ENCODE measurements at places on chromosomes 12 and 14.

GRCh38 chr12:124906606-124907261, 7.7 kb downstream of the UBC start:
- DNase-seq, result peak; percentile 74

GRCh38 chr12:92511786-92512185, 191.0 kb upstream of the PLEKHG7 start:
- no peak for DNase-seq

DNA sequence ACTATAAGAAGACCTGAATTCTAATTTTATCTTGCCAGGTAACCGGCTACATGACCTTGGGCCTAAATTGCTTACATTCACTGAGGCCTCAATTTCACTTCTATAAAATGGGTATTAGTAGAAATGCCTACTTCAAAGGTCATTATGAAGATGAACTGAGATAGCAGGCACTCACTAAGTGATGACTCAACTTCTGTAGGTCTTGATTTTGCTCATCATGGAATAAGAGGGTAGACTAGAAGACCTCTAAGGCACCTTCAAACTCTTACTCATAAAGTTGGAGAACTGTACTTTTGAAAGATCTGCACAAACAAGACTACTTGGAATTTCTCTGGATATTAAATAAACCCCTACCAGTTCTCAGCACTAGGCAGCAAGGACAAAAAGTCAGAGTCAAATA, 39.3 kb upstream of the FRMD6 start:
- no peak for DNase-seq

- no peak for DNase-seq
These were observed 50.3 kb upstream of the PPP2R5C start for GRCh38 chr14:101711041-101711856.

DNA sequence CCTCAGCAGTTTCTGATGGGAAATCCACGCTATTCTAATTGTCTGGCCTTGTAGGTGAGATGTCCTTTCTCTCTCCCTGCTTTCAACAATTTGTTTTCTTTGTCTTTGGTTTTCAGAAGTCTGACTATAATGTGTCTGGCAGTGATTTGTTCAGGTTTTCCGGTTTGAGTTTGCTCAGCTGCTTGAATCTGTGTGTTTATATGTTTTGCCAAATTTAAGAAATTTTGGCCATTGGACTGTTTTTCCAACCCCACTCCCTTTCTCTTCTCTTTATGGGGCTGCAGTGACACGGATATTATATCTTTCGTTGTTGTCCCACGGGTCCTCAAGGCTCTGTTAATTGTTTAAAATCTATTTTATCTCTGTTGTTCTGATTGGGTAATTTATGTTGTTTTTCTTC, 105.0 kb downstream of the ADGRD1 start:
- no peak for DNase-seq

DNA sequence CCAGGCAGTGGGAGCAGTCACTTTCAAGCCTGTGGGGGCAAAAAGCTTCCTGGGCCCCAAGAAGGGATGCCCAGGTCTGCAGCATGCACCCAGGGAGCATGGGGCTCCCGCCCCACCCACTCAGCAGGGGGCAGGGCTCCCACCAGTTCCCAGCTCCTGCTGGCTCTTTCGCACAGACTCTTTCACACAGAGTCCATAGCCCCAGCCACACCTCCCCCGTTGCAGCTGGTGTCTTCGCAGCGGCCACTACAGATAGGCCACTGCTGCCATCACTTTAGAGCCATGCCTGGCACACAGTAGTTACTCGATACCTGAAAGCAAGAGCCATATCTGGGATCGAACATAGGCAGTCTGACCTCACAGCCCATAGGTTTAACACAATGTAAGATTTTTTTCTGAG, 98.2 kb downstream of the NUAK1 start:
- DNase-seq, result no peak

DNA sequence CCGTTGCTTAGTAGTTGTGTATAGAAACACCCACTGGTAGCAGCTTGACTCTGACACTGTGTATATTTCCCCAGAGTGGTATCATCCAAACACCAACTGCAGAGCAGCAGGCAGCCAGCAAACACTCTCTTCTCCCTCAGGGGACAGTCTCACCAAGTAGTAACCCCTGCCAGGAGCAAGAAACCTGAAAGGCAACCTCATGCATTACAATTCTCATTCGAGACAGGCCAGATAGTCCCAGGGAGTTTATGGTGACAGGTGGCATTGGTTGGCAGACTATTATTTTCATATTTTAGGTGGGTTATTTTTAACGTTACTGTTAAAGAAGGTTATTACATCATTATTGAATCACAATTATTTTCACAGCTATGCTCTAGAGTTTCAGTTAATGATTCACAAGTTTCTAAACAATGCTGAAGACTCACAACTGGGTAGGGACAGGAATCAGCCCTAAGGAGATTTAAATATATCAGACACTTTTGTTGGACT, 222.8 kb downstream of the EGLN3 start:
- DNase-seq, result no peak

GRCh38 chr12:131282292-131283080, 328.8 kb downstream of the ADGRD1 start:
- DNase-seq, result peak; percentile 4

- DNase-seq, result no peak
These were observed 15.6 kb downstream of the TPH2 start for GRCh38 chr12:71954083-71954778.

GRCh38 chr14:37585971-37586796, 8.9 kb downstream of the FOXA1 start:
- no peak for DNase-seq

DNA sequence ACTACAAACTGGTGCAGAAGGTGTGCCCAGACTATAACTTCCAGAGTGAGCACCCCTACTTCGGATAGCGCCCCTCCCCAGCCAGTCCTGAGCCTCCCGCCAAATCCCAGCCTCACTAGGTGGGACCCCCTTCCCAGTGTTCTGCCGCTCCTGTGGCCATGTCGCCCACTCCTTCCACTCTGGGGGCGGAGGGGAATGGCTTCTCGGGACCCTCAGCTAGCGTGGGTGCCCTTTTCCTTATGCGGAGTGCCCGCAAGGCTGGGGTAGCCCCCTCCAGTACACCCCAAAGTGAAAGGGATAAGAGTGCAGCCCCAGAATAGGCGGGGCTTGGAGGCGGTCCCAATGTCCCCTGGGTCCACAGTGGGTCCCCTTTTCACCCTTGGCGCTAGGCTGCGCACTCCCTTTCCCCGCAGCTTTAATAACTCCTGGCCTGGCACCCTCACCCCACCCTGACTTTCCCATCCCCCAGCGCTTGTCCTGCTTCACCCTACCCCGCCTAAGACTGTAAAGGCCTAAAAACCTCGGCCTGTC, 3.8 kb upstream of the SHMT2 start:
- no peak for DNase-seq

DNA sequence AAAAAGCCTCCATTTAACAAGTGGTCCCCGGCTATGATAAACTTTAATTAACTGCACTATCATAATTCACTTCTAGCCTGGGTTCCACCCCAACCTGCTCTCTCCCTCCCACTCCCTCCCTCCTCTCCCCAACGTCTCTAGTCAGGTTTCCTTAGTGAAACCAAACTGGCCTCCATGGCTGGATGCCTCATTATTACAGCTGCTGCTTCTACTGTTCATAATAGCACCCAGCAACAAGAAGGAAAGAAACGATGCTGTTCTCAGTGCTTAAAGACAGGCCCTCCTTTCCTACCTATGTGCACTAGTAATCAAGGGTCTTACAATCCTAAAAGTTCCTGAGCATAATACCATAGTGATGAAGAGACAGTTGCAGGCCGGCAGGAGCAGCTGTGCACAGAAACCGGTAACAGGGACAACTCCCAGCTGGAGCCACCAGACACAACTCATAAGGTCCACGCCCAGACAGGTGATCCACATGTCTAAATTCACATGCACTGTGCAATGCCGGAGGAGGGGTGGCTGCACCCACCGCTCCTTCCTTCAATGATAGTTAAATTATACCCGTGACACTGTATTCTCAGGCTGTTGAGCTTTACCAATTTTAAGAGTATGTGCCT, 6.2 kb downstream of the IRF2BPL start:
- DNase-seq, result no peak

GRCh38 chr12:122917507-122918121, 21.7 kb upstream of the VPS37B start:
- no peak for DNase-seq

GRCh38 chr12:77724367-77724957, 106.2 kb upstream of the NAV3 start:
- DNase-seq, result peak; percentile 24

GRCh38 chr14:83594874-83595273, 1935.1 kb upstream of the FLRT2 start:
- no peak for DNase-seq

GRCh38 chr12:67697967-67698366, 49.4 kb downstream of the DYRK2 start:
- no peak for DNase-seq

DNA sequence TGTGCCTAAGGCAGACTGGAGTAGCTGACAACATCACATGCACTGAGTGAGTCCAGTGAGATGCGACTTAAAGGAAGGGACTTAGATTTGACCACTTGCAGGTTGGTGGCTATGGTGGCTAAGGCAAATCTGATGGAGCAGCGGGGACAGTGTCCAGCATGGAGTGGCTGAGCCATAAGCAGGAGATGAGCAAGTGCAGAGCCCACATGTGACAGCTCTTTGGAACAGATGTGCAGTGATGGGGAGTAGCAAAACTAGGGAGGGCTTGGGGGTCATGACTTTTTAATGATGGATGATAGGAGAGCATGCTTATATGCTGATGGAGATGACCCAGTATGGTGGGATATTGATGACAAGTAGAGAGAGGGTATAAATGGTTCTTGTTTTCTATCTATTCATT, 80.2 kb downstream of the PELI2 start:
- DNase-seq, result no peak

DNA sequence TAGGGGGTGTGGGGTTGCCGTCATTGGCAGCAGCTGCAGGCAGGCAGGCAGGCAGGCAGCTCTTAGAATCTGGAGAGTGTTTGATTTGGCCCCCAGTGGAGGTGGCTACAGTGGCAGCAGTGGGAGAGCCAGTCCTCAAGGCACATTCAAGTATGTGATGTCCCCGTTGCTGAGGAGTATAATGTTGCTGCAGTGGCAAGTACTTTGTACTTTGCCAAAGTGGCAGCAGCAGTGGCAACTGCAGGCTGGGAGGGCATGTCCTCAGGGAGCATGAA, 147.1 kb downstream of the PAPOLA start:
- DNase-seq, result no peak

- DNase-seq, result no peak
These were observed 45.7 kb upstream of the GXYLT1 start for GRCh38 chr12:42190376-42190775.

GRCh38 chr12:80175307-80175930, 76.1 kb downstream of the OTOGL start:
- DNase-seq, result no peak

- no peak for DNase-seq
These were observed 214.9 kb downstream of the ADAMTS20 start for GRCh38 chr12:43336962-43337555.

- no peak for DNase-seq
These were observed 70.7 kb downstream of the TAOK3 start for GRCh38 chr12:118302053-118302452.

GRCh38 chr14:70080076-70080475, 108.7 kb downstream of the SLC8A3 start:
- no peak for DNase-seq

DNA sequence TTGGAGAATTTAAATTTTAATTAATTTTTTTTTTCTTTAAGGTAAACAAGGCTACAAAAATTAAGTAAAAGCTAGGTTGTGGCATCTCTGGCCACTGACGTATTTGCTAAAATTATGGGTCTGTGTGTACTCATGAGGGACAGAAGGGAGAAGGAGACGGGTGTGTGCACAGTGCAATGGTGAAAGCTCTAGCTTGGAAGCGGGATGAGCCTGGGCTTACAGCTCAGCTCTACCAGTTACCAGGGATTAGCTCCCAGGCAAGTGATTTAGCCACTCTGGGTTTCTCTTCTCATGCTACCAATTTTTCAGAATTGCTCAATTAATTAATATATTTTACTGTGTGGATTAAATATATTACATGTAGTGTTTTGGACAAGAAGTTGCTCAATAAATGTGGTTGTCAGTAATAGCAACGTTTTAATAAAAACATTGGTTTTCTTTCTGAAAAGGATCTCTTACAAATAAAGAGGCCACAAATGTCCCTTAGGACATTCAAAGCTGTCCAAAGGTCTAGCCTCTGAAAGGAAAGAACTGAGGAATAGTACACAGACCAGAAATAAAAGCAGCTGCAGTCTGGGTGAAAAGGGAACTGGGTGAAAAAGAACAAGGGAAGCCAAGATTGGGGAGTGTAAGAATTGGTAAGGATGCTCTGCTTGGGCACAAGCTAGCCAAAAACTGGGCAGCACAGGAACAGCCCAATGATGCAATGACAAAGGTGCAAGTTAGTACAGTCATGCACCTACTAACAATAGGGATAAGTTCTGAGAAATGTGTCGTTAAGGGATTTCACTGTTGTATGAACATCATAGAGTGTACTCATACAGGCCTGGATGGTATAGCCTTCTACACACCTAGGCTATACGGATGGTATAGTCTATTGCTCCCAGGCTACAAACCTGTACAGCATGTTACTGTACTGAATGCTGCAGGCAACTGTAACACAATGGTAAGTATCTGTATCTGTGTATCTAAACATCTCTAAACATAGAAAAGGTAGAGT, 61.7 kb downstream of the FERMT2 start:
- DNase-seq, result no peak

GRCh38 chr12:124557518-124558223, 9.7 kb downstream of the NCOR2 start:
- DNase-seq, result no peak

DNA sequence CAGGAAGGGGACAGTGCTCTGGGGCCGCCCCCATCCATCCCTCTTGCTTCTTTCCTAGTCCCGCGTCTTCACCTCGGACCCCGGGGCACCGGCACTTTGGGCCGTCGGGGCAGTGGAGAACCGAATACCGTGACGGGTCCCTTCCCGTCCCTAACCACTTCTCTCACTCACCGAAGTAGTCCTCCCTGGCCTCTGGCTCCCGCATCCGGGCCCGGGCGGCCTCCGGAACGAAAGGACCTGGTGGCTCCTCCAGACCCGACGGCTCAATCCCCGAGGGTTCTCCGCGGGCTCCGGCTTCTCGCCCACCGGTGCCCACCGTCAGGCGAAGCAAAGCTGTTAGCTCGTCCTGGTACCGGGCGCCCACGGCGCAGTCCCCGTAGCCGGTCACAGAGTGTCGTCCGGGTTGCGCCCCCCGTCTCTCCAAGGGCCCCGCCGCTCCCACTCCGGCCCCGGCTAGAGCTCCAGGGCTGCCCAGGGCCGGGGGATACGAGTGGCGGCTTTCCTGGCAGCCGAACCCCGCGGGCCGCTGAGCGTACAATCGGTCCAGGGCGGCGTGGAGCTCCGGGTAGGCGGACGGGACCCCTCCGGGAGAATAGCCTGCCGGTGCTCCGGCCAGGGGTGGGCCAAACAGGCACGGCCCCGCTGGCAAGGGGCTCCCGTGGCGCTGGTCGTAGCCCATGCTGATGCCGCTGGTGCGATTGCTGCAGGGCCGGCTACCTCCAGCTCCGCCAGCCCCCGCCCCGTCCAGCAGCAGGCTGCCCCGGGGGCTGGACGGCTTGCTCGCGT, 1.1 kb downstream of the AJUBA start:
- DNase-seq, result peak; percentile 64

- DNase-seq, result no peak
These were observed 3.0 kb downstream of the IL22 start for GRCh38 chr12:68250454-68250853.
